ENCODE measurements at places on chromosomes 2 and 18.

GRCh38 chr2:81247648-81248047 lies 943.1 kb upstream of the LRRTM1 start:
- no peak for DNase-seq

DNA sequence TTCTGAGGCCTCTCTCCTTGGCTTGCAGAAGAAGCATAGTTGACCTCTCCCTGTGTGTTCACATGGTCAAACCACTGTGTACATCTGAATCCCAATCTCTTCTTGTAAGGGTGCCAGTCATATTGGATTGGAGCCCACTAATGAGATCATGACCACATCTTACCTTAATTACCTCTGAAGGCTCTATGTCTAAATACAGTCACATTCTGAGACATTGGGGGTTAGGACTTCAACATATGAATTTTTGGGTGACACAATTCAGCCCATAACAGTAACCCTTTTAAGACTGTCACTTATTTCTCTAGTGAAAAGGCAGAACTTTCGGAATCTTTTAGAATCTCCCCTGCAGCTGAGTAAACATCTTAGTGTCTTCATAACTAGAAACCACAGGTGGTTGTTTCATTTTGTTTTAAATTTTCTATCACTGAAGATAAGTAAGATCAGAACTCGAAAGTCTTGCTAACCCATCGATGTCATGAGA lies 33.3 kb downstream of the BMP10 start:
- no peak for DNase-seq

GRCh38 chr2:176128172-176128981 lies 1.1 kb upstream of the HOXD8 start:
- DNase-seq: peak; percentile 77

GRCh38 chr18:48997681-48997984 lies 46.9 kb upstream of the SMAD7 start:
- no peak for DNase-seq

GRCh38 chr2:106944215-106944614 lies 58.2 kb upstream of the ST6GAL2 start:
- no peak for DNase-seq

- no peak for DNase-seq
Measured at GRCh38 chr18:58753976-58754375, 82.7 kb downstream of the MALT1 start.

DNA sequence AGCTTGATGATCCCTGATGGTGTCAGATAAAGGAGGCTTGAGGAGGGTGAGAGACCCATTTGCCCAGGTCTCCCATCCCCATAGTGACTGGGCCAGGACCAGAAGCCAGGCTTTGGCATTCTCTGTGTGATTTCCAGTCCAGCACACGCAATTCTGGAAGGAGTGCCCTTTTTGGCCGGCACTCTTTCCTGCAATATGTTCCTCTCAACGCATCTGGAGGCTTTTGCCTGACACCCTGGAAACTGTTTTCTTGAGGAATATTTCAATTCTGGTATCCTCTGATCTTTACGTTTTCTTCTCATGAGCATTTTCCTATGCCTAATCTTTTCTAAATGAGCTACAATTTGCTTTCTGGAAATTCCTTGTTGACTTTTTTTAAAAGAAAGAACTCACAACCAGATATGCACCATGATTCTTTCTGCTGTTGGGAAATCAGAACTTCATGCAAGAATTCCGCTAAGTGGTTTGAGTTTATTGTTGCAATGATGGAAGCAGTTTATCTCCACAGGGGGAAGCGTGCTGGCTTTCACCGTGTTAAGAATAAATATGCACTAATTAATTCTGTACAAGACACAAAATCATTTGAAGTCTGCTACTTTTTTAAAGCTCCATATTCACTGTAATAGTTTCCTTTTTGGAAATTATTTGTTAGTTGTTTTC lies 143.7 kb downstream of the NAPG start:
- no peak for DNase-seq

DNA sequence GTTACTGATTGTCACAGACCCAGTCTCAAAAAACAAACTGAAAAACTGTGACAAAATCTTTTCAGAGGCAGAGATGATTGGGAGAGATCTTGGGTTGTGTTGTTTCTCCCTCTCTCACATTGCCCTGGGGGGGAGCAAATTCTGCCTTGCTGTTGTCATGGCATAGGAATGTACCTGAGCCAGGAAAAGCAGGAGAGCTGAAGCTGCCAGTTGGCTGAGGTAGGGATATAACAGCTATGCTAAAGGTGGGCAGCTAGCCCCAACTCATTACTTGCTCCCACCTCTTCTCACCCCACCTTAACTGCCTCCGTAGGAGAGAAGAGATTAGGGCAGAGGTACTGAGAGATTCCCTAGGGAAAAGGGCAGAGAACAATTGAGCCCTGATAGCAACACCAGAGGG lies 299.3 kb downstream of the OSR1 start:
- DNase-seq: no peak

- DNase-seq: no peak
Measured at GRCh38 chr2:57880967-57881366, 165.6 kb upstream of the VRK2 start.

DNA sequence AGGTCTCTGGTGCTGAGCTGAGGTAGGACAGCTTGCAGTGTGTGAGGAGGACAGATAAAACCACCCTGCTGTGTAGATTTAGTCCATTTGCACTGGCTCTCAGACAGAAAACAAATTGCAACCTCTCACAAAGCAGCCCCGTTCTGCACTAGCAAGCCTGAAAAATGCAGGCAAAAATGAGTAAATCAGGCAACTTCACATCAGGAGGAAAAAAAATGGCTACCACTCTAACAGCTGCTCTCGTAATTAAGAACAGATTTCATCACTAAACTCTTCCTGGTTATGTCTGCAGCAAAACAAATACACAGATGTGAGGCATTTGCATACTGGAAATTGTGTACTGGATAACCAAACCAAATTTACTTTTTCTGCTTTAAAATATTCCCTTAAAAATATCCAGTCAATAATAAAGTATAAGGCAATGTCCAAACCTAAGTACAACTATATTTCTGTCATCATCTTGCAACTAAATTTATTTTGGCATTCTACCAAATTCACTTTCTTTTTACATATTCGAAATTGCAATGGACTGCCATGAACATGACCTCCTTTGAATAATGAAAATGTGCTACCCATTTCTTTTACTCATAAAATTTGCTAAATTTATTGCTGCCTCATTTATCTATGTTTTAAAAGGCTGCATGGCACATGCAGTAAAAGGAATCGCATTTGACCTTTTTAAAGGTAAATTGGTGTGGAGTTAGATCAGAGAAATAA lies 157.4 kb downstream of the AFF3 start:
- DNase-seq: peak; percentile 62

GRCh38 chr2:101704046-101704466 lies 6.5 kb downstream of the MAP4K4 start:
- DNase-seq: no peak

- DNase-seq: no peak
Measured at GRCh38 chr2:2146969-2147900, 183.8 kb downstream of the MYT1L start.

GRCh38 chr2:9288233-9288632 lies 81.6 kb downstream of the ASAP2 start:
- DNase-seq: no peak

DNA sequence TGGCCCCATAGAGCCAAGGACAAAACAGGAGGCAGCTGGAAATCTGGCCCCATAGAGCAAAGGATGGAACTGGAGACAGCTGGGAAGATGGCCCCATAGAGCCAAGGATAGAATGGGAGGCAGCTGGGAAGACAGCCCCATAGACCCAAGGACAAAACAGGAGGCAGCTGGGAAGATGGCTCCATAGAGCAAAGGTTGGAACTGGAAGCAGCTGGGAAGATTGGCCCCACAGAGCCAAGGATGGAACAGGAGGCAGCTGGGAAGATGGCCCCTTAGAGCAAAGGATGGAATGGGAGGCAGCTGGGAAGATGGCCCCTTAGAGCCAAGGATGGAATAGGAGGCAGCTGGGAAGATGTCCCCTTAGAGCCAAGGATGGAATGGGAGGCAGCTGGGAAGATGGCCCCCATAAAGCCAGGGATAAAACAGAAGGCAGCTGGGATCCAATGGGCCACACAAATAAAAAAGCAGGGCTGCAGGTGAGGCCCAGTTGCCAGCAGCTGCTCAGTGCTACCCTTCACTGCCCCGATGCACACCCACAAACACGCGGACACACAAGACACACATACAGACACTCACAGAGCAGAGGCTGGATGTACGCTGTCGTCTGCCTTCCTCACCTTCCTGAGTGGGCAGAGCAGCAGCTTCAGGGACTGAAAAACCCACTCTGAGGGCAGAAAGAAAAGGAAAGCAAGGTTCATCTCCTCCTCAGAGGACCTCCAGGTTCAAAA lies 505.4 kb upstream of the MYT1L start:
- no peak for DNase-seq

- no peak for DNase-seq
Measured at GRCh38 chr2:176648700-176649297, 379.6 kb downstream of the MTX2 start.

GRCh38 chr2:7203056-7203467 lies 285.9 kb downstream of the RNF144A start:
- peak; percentile 59 for DNase-seq

DNA sequence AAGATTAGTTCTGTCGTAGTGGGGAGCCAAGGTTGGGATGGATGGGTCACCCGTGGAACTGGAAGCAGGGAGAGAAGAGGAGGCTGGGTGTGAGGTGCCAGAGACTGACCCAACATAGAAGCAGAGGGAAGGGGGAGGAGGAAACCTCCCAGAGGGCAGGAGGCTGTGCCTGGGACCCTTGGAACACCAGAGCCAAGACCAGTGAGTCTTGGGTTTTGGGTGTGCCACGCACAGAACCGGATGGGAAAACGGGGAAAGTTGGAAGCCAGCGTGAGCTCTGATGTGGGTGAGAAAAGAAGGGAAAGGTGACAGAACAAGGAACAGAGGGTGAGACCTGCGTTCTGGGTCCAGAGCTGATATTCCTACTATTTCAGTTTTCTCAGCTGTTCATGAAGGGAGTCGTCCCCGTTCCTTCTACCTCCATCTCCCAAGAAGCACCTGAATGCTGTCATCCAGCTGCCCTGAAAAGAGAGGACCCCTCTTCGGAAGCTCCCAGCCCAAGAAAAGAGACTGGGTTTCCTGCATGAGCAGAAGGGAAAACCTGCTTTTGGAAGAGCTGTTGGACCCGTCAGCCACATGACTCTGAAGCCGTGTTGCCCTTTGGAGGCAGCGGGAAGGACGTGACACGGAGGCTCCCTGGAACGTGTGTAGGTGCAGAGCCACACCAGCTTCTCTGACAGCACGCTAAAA lies 250.1 kb downstream of the NDUFA10 start:
- DNase-seq: no peak

- no peak for DNase-seq
Measured at GRCh38 chr2:120278901-120279300, 26.2 kb downstream of the RALB start.

- no peak for DNase-seq
Measured at GRCh38 chr2:31925517-31925916, 85.3 kb downstream of the MEMO1 start.

- no peak for DNase-seq
Measured at GRCh38 chr2:190271783-190272456, 47.7 kb downstream of the HIBCH start.

DNA sequence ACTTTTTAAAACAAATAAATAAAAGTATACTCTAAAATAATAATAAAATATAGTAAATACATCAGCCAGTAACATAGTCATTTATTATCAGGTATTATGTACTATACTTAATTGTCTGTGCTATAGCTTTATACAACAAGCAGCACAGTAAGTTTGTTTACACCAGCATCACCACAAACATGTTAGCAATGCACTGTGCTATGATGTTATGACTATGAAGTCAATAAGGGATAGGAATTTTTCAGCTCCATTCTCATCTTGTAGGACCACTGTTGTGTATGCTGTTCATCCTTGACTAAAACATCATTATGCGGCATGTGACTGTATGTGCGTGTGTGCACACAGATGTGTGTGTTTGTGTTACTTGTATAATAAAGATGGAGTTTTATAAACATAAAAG lies 137.5 kb downstream of the LYPD6B start:
- no peak for DNase-seq

All from hindlimb muscle (tissue), 1 donor.